Activated T-cell treated with anti-CD3 and anti-CD28 coated beads, Interleukin-2, amount 50 U/mL, for 72 hours (primary cell): ENCODE measurements at places on chromosomes 3 and 15. TPM values are rescaled to one million over a fixed set of nuclear protein-coding genes. Genes with fewer than 3 reads are reported as not detected.

The PLSCR5 gene
- not detected for total RNA-seq

The IQCF5 gene
- total RNA-seq, result not detected

GRCh38 chr3:150956376-150956775 is 16.2 kb downstream of the CLRN1 start:
- peak; percentile 4 for DNase-seq

DNA sequence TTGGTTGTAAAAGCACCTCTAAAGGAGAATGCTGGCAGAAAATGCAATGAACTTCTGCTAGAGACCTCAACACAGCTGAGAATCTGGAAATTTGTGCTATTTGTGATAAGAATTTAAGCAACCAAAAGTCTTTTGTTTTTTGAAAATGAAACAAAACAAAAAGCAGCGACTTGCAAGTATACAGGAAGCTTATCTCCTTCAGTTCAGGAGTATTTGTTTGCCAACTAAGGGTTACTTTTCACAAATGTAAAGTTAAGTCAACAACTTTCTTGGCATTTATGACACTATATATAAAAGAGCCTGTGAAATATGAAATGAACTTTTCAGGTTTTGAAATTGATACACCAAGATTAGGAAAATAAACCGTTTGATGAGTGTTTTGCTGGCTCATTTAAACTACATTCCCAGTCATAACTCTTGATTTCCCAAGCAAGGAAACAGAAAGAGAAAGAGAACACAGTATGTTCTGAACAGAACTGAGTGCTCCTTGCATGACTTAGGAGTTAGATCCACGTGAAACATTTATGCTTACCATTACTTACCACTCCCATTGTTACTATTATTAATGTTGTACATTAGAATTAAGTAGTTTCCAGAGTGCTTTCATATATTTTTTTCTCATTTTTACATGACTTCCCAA is 92.3 kb upstream of the COL8A1 start:
- DNase-seq, result no peak

GRCh38 chr15:63109920-63110319 is 11.7 kb upstream of the LACTB start:
- no peak for DNase-seq

DNA sequence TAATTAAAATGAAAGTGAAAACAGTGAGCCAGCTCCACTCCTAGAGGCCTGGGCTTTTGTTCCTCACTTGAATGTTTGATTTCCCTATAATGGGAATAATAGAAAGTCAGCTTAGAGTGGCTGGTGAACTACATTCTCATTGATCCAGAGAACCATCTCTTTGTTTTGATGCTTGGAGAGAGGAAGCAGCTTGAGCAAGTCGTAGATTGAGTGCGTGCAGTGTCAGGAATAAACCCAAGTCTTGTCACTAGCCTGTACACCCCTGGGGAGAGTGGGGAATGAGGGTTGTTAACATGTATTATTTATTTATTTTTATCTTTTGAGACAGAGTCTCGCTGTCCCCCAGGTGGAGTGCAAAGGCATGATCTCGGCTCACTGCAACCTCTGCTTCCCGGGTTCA is 885 bp upstream of the LSG1 start:
- DNase-seq, result no peak

DNA sequence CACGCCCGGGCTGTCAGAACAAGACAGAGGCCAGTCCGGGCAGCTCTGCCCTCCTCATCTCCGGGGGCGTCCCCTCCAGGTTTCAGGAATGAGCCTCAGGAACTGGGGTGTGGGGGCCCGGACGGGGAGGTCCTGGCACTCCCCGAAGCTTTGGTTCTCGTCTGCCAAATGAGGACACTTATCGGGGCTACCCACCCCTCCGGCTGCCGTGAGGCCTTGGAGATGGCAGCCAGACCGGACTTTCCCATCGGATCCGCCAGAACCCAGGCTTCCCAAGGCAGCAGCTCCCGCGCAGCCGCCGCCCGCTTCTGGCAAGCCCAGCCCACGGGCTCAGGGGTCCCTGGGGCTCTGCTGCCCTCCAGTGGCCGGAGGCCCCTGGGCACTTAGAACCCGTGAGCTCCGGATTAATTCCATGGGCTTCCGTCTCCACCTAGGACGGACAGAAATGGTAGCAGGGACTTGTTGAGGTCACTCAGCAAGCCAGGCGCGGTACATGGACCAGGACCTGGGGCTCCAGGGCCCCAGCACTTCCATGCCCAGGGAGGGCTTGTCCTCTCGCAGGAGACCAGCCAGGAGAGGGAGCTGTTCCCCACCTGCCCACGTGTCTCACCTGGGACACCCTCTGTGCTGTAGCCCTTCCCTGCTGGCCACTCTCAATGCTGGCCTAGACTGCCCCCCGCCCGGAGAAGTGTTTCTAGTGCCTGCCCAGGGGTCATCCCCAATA is 89.4 kb downstream of the LINGO1 start:
- peak; percentile 86 for DNase-seq

- no peak for DNase-seq
These were observed 231.2 kb upstream of the CTDSPL start for GRCh38 chr3:37630441-37630840.

DNA sequence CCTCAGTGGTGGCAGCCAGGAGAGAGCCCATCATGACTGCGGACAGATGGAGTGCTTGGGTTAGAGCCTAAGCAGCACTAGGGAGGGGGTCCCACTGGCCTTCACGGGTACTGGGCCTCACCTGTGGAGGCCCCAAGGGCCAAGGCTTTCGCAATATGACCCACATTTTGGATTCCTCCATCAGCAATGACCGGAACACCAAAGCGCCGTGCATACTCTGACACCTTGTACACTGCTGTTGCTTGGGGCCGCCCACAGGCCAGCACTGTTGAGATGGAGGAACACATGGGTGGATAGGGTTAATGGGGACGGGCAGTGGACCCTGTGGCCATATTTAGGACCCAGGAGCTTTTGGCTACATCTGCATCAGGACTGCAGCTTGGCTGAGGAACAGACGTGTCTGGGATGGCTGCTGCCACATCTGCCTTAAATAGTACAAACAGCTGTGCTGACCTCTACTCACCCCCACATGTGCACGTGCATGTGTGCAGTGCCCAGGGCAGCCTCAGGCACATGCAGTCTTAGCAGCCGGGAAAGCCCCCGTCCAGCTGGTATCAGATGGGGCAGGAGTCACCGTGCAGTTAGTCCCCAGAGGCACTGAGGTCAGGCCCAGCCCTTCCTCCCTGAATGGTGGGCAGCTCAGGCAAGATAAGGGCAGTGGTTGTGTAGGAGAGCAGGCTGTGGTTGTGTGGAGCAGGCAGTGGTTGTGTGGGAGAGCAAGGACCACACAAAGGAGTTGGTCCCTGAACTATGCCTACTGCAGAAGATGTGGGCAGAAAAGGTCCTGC is 3.3 kb downstream of the NDUFAF3 start:
- DNase-seq, result no peak

DNA sequence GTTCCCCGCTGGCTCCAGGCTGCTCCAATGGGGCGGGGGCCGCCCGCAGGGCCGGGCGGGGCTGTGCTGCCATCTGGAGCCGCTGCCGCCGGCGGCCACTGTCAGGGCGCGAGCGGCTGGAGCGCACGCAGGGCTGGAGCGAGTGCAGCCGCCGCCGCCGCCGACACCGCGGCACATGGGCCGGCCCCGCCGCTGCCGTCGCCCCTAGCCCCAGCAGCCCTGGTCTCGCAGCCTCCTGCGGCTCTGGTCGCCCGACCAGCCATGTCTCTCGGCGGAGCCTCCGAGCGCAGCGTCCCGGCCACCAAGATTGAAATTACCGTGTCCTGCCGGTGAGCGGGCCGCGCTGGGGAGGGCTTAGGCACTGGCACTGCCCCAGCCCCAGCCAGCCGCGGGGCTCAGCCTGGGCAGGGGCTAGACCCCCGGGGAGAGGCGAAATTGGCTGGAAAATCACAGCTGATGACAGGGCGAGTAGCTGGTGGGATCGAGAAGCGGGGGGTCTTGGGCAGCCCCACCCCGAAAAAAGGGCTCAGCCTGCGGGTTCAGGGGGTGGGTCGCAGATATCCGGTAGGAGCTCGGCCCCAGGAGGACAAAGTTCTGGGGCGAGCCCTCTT is at the start of gene CPNE9:
Gene CPNE9 (plus strand): TSS at position 98 of the 611 bp plus-strand sequence. CDS start 164 bp downstream, at position 262.
- no peak for DNase-seq

GRCh38 chr3:129954514-129954913 is 20.0 kb upstream of the TRH start:
- no peak for DNase-seq

- no peak for DNase-seq
These were observed 163.6 kb downstream of the ECT2 start for GRCh38 chr3:172913911-172914655.

DNA sequence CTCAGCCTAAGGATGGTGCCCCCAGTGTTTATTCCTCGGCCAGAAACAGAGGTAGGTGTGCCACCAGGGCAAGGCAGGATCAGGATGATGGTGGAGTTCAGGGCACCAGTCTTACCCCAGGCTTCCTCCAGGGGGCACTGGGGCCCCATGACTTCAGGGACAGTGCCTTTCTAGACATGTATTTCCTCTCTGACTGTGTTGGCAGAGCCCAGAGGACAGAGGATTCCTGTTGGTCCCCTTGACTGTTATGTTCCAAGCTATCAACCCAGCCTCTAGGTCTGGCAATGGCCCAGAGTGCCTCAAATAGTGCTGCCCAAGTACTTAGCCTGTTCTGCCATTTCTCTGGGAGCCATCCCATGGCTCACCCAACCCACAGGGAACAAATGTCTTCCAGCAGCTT is 2.8 kb downstream of the HEMK1 start:
- peak; percentile 87 for DNase-seq

DNA sequence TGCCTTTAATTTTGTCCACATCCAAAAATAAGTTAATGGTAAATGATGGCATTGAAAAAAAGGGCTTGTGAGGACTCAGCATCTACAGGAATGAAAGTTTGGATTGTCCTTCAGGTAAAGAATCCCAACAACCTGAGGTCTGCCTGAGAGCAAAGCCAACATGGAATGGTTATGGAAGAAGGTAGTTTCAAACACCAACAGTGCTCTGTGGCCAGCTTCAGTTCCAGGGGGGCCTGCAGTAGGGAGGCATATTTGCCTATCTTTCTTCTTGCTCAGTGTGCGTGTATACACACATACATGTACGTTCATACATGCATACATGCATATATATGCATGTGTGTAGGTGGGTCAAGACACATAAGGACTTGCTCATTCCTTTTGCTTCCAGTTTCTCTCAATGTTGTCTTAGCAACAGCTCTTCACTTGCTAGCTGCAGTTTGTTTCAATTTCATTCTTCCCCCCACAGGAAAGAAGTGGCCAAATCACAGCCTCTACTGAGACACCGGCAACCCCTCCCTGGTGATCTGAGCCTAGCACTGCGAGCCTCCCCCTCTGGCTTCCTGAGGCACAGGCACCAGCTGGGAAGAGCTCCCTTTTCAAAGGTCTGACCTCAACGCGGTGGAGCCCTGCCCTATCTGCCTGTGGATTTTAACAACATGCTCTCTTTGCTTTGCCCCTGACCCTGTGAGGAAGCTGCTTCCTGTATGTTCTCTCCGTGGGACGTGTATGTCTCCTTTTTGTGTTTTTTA is 146.2 kb downstream of the KLF13 start:
- DNase-seq, result peak; percentile 54

DNA sequence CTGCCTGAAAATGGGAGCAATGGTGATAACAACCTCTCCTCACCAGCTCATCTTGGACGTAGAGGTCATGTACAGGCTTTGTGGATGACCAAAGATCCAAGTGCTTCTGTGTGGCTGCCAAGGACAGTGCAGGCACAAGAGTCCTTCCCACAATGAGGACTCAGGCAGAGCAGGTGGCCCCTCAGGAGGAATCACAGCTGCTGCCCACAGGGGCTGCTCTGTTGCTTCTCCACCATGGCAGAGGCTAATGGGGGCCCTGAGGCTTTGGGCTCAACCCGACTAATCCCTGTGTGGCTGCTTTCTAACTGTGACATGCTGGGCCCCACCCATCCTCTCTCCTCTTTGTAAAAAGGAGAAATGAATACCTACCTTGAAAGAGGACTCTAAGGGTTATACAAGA is 58.1 kb upstream of the MRPS22 start:
- DNase-seq, result no peak

- no peak for DNase-seq
These were observed 191.1 kb downstream of the PDZRN3 start for GRCh38 chr3:73433687-73434086.

DNA sequence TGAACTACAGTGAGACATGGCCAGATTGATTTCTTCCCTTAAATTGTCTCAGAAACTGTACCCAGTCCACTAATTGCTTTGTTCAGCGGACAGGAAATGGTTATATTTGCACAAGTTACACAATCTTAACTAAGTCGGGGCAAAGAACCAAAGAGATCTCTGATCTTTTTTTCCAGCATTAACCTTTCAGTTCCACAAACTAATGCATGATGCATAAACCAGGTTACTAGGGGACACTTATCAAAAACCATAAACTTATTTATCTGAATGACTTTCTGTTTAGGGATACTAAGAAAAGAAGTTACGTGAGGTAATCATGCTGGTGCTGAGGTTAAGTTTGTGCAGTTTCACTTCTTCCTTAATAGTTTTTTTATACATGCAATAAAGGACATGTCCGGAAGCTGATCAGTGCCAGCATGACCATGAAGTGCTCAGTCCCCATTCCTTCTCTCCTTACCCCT is 22.4 kb downstream of the FNDC3B start:
- no peak for DNase-seq

- peak; percentile 16 for DNase-seq
These were observed 92.8 kb downstream of the FNDC3B start for GRCh38 chr3:172132159-172132586.

DNA sequence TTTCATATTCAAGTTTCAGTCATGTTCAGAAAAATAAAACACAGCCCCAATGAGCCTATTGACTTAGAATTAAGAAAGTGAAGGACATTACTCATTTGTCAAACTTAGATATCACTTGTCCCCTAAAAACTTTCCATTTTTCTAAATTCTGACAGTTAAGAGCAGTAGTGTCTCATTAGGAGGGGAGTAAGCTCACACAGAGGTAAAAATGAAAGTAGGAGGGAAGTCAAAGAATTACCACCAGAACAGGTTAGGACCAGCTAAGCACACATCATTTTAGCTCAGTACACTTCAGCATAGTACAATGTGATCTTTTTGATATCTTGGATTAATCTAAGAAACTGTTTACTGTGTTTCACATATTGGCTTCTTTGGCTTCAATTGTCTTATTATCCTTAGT is 64.3 kb downstream of the OSTN start:
- DNase-seq, result no peak

GRCh38 chr15:74892313-74892712 is 2.5 kb downstream of the MPI start:
- DNase-seq, result peak; percentile 19

DNA sequence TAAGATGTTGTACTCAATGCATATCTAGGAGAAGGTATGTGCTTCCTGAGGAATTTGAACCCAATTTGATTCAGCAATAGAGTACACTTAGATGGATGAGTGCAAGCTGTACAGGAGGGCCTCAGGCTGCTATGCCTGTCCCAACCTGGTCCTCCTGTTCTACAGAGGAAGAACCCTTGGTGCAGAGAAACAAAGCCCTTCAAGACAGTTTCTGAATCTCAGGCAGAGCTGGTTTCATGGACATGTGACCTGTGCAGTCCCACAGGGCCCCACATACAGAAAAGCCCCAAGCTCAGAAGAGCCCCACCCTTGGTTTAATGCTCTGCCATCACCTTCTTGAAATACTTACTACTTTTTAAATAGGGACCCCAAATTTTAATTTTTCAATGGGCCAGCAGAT is 15.3 kb downstream of the FOXP1 start:
- no peak for DNase-seq

- no peak for DNase-seq
These were observed 153.1 kb downstream of the VGLL3 start for GRCh38 chr3:86837871-86838270.
